ENCODE measurements at places on chromosomes 2 and 18. TPM values are rescaled to one million over a fixed set of nuclear protein-coding genes. Genes with fewer than 3 reads are reported as not detected.
A peak's percentile ranks its signal among the peaks of the same experiment; 100 is the strongest.

DNA sequence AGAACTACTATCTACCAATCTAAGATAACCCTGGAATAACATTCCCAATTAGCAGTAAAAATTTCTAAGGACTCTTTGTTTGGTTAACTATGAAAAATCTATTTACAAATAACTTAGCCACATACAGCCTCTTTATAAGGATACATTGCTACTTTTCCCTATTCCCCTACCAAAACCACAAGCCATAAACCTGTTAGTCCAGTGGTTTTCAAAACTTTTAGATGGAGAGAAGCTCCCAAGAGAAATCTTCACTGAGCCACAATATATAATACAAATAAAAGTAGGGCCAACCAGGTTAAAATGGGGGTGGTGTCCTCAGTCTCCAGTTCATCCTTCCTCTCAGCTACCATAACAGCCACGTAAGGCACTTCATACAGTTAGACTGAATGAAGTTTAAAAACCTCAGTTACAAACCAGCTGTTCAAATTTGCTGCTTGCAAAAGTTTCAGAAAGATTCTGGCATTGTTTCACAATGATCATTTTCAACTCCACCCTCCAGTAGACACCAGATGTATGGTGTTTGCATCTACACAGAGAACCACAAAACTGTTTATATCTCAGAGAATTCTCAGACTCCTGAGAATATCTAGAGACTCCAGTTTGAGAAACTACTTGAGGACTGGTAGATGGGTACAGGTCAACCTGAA, 26.0 kb downstream of the SOS1 start:
- no peak for ATAC-seq

Gene CDH2
- 9.8 TPM for total RNA-seq

DNA sequence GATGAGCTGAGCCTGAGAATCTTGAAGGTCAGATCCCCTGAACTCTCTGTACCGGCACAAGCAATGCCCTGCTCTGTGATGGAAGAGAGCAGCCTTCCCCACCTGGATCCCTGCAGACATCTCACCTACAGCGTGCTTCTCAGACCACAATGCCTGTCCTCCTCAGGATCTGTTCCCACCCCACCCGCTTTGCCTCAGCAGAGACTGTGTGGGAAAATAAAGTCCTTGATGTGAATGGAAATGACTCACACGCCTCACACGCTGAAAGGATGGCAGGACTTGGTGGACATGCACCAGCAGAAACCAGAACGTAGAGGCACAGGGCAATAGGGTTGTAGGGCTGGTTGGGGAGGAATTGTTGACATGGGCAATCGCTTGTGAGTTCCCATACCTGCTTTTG, 117.9 kb upstream of the POU3F3 start:
- ATAC-seq, result no peak

GRCh38 chr2:229237270-229237669, 33.8 kb downstream of the PID1 start:
- ATAC-seq, result no peak

GRCh38 chr2:76759634-76760366, 762.4 kb downstream of the LRRTM4 start:
- ATAC-seq, result no peak

DNA sequence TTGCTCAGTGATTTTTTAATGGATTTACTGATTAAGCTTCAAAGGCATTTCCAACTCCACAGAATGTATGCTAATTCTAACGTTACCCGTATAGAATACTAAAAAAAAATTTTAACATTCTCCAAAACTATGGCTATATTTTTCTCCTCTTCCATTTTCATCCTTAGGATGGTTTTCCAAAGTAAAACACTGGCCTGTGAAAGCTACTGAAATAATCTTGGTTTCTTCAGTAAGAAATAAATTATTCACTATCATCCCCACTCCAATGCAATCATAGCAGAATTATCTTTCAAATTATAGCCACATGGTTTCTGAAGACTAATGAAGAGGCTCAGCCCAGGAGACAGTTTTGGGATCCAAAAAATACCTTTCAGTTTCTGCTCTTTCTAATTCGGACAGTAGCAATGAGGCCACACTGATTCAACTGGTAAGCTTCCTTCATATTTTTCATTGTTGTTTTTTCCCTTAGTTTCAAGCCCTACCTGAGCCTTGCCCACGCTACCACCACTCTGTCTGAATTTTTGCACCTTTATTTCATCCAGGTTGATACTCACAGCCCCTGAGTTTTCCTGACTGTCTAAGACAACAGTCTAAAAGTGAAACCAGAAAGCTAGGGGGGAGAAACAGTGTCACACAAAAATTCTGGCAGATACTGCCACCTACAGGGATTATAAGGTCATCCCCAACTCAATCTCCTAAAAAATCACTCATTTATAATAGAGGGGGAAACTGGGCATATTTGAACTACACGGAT, 887.9 kb downstream of the NRXN1 start:
- peak; percentile 62 for ATAC-seq

GRCh38 chr2:120945832-120946499, 210.3 kb downstream of the GLI2 start:
- ATAC-seq, result no peak

DNA sequence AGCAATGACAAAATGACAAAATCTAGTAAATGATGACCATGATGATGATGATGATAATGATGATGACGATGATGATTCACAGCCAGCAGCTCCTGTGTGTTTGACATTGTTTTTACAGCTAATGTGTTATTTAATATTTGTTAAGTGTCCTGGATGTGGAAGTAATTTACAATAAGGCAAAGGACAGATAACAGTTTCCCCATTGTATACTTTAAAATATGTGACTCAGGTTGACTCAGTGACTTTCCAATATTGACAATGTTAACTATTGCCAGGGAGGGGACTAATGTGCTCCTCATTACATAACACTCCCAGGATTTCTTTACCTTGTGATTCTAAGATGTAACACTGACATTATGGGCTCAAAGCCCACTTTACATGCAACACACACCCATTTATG, 602.2 kb downstream of the FBXO15 start:
- no peak for ATAC-seq

Gene LYPD1
- total RNA-seq, result 4.2 TPM

GRCh38 chr2:100812116-100812515, 7.8 kb upstream of the NPAS2 start:
- no peak for ATAC-seq

DNA sequence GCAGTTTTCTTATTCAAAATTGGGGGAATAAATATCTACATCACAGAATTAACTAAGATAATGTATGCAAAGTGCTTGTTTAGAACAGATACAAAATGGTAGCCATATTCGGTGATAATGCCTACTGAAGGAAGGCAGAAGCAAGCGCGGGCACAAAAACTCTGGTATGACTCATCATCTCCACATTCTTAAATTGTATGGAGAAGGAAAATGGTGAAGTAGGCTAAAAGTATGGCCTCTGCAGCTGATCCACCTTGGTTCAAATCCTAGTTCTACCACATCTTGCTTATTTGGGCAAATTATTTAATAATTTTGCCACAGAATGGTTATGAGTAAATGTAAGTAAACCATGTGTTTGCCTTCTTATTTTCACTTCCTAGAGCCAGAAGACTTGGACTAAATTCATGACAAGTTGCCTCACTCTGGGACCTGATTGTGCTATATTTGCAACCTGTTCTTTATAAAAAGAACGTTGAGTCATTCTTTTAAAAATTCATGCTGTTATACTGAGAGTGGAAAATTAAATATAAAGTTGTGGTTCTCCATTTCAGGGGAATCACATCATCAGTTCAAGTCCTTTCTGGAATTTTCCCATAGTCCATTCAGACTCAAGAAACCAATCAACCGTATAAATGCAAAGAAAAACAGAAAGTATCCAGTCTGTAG, 9.0 kb upstream of the CDK15 start:
- no peak for ATAC-seq

DNA sequence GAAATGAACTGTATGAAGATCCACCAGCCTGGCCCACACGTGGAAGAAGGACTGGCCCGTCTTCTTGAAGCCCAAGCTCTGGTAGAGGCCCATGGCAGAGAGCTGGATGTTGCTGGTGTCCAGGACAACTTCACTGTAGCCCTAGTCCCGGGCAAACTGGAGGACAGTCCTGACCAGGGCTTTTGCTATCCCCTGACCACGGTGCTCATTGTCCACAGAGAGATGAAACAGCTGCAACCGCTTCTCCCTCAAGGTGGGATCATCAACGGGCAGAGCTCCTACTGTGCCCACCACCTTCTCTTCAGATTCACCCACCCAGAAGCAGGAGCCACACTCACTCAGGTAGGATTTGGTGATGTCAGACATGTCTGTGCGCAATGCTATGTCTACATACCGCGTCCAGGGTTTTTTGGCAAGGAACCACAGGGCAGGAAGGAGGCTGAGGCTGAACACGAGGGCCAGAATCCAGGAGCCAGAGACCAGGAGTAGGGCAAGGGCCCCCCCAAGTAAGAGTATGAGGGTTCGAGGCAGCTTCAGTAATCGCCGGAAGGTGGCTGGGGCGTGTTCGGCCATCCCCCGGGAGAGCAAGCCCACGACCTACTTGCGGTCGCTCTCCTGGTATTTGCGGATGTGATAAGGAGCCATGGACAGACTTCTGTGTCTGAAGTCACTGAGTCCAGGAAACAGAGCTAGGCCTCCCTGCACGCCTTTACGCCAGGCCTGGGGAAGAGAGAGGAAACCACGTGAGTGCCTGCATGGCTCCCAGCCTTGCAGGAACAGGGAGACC, 36.3 kb downstream of the TPRKB start:
- peak; percentile 39 for ATAC-seq

GRCh38 chr2:239538357-239539052, 137.7 kb upstream of the HDAC4 start:
- ATAC-seq, result no peak
